ENCODE measurements at places on chromosomes 12 and 14. TPM values are rescaled to one million over a fixed set of nuclear protein-coding genes. Genes with fewer than 3 reads are reported as not detected.

DNA sequence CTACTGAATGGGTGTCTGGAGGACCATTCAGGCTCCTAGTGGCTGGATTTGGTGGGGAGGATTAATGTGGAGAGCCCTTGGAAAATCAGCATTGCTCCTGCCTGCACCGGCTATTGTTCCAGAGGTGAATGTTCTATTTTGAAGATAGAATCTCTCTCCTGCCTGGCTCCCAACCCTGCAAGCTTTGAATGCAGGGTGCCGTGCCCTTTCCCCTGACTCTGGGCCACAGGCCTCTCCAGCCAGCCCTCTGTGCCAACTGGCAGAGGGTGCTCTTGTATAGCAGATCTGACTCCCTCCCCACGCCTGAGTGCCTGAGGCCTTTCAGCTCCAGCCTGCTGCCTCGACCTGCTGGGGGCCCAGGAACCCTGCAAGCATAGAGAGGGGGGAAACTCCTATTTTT is 106.8 kb downstream of the TMEM260 start:
- DNase-seq: no peak

- peak; percentile 13 for DNase-seq
These were observed 19.1 kb upstream of the SYNE2 start for GRCh38 chr14:63833728-63834127.

AKAP3 gene
- 0.24 TPM for polyA plus RNA-seq

DNA sequence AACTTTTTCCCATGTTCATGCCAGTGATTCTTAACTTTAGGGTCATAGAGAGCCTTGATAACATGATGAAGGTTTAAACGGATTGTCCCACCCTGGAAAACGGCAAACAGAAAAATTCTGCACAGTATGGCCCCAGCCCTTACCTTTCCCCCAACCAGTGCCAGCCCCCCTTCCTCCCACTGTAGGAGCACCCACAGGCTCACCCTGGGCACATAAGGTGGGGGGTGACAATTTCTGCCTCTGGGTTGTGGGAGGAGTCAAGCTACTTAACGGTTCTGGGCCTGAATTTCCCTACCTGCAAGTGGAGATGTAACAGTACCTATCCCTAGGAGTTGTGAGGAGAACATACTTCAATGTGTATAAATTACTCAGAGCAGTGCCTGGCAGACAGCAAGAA is 18.0 kb downstream of the XRCC3 start:
- no peak for DNase-seq

TULP3 gene
- polyA plus RNA-seq: 22.6 TPM

GRCh38 chr14:87955501-87955900 is 37.5 kb downstream of the GALC start:
- DNase-seq: no peak
